ENCODE measurements at places on chromosomes 11 and 22. TPM values are rescaled to one million over a fixed set of nuclear protein-coding genes. Genes with fewer than 3 reads are reported as not detected.

PATE1 gene
- not detected for polyA plus RNA-seq

KRTAP5-8 gene
- polyA plus RNA-seq: not detected

ANKK1 gene
- polyA plus RNA-seq: not detected

YIF1A gene
- 12.7 TPM for polyA plus RNA-seq

APOL4 gene
- not detected for polyA plus RNA-seq

MGAT3 gene
- polyA plus RNA-seq: 3.9 TPM

Measured in Purkinje cell (primary cell).